ENCODE measurements at places on chromosomes 7 and 10. TPM values are rescaled to one million over a fixed set of nuclear protein-coding genes. Genes with fewer than 3 reads are reported as not detected.
A peak's percentile ranks its signal among the peaks of the same experiment; 100 is the strongest.

Gene IL15RA
- 3.0 TPM for total RNA-seq

Gene SBDS
- 108 TPM for total RNA-seq

Gene CTAGE4
- 0.43 TPM for total RNA-seq

Gene IGFBP1
- under 0.01 TPM for total RNA-seq

Gene ADAMTS14
- total RNA-seq = 1.6 TPM

Gene ADAM12
- 22.5 TPM for total RNA-seq

Gene JAZF1
- total RNA-seq = 38.4 TPM

Gene STEAP1B
- total RNA-seq = 7.4 TPM

Gene EIF4H
- total RNA-seq = 248 TPM

DNA sequence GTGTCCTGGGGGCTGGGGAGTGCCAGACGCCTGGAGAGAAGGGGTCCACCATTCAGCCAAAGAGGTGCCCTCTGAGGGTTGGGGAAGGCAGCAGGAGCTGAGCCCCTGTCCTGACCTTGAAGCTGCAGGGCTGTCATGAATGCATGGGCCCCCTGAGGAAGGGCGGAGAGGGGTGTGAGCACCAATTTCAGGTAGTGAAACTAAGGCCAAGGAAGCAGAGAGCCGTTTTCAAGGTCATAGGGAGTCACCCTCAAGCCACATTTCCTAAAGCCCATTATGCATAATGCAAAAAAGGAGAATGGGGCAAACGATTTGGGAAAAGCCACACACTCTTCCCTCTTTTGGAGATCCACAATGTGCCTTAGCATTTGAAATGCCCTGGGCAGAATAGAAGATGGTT is 37.2 kb downstream of the FIGNL1 start:
- no peak for DNase-seq

GRCh38 chr10:23362879-23363792 is 18.5 kb upstream of the C10orf67 start:
- no peak for DNase-seq

DNA sequence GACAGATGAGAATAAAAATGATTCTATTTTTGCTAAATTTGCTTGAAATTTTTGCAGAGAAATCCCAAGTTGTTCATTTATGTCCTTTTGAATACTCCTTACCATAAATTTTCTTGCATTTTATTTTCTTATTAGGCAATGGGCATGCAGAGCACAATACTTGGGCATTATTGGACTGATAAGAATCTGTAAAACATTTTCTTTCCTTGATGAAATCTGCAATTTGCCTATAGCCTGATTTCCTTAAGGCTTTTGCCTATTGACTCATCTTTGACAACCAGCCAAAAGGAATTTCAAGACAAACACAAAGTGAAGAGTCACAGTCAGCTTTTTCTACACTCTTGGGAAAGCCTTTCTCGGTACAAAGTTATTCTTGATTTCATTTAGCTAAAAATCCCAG is 30.5 kb upstream of the GNAT3 start:
- DNase-seq = peak; percentile 82

GRCh38 chr10:86931872-86932271 is 25.5 kb downstream of the MMRN2 start:
- DNase-seq = peak; percentile 70

GRCh38 chr10:14858338-14858960 is 20.2 kb upstream of the SUV39H2 start:
- no peak for DNase-seq

DNA sequence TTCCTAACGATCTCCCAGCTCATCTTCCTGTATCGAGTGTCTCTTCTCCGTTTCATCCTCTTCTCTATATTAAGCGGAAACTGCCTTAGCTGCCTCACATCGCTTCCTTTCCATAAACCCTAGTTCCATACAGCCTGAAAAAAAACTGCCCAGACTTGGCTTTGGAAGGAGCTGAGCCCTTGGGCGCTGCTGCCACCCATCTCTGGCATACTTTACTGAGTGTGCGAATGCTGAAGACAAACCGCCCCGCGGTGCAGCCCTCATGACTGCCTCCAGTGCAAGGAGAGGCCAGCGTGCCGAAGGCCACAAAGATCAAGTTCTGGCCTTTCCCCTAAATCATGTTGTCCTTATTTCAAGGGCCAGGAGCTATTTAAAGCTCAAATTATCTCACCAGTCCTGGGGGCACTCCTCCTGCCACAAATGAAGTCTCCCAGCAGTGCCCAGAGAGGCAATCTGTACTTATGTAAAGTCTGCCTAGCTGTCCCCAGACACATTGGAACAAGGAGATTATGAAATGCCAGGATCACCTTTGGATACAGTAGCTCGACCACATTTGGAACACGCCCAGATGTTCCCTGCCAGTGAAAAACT is 25.2 kb downstream of the YWHAG start:
- peak; percentile 58 for DNase-seq

DNA sequence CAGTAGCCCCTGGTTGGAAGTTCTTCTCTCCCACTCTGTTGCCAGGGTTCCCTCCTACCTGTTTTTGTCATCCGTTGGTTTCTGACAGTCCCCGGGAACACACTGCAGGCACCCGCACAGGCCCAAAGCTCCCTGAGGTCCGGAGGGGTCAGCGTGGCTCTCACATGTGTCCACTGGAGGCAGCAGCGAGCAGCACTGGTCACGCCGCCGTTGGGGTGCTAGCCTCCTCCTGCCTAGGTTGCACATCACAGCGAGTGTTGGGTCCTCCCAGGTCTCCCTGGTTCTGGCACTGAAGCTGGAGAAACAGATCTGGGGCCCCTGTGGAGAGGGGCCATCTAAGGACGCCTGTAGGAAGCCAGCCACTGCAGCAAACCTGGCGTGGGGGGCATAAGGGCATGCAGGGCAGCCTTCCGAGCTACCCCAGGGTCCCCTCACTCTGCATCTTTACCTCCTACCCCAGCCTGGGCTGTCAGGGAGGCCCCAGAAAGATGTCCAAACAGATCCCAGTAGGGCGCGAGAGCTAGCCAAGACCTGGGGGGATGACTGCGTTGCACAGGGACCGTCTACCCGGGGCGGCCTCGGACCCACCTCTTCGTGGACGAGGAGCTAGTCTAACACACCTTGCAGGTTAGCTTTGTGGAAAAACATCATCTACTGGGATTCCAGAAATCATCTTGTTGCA is 28.9 kb downstream of the LRRC27 start:
- no peak for DNase-seq

DNA sequence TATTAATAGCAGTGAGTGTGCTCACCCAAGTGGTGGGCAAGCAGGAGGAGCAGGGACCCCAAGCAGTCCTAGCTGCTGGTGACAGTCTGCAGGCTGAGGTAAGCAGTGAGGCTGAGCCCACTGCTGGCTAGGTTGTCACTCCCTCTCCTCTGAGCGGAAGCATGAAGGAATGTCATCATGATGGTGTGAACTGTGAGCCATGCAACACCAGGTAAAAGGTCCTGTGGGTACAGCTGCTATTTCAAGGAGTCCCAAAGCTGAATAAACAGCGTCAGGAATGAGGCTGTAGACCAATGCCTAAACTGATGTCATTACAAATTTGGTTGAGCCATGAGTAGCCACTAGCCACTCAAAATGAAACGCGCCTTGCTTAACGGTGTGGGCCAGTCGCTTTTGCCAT is 126.1 kb downstream of the RNF32 start:
- no peak for DNase-seq

- no peak for DNase-seq
Observed at GRCh38 chr10:70523549-70523948, 45.0 kb downstream of the PALD1 start.

GRCh38 chr10:52071814-52072213 is 242.3 kb upstream of the DKK1 start:
- DNase-seq = no peak

GRCh38 chr10:18418541-18419215 is 232.7 kb downstream of the NSUN6 start:
- DNase-seq = no peak

DNA sequence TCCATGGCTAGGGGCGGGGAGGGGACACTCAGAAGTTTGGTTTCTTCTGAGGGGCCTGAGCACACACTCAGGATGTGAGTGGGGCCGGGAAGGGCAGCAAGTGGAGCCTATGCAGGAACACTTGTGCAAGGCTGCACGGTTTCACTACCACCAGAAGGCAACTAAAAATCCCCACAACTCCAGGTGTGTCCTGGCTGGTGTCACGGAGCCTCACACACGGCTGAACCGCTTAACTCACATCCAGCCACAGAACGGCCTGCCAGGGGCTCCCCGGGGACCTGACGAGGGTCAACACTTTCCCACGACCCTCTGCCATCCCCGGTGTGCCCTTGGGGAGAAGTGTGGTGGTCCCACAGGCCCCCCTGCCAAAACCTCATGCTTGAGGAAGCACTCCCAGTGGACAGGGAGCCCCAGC is 173.9 kb downstream of the ELFN1 start:
- DNase-seq = no peak

DNA sequence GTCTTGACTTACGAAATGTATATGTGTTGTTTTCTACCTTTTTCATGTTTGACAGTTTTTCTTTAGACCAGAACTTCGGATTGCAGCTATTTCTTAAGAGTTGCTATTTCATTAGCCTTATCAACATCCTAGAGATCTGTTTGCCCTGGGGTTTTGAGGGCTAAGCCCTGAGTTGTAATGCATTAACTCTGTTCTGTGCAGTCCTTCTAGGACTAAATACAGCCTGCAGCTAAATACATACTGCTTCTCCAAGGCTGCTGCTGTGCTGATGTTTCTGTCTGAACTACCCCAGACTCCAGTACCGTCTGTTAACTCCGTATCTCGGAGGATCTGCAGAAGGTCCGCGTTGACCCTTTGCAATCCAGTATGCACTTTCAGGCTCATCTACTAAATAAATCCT is 26.5 kb downstream of the KIAA1217 start:
- no peak for DNase-seq

- no peak for DNase-seq
Observed at GRCh38 chr10:19840776-19841175, 24.5 kb downstream of the PLXDC2 start.

All from fibroblast of villous mesenchyme (primary cell).